T47D (cell line): ENCODE measurements at places on chromosomes 6 and 20.
A peak's percentile ranks its signal among the peaks of the same experiment; 100 is the strongest.

DNA sequence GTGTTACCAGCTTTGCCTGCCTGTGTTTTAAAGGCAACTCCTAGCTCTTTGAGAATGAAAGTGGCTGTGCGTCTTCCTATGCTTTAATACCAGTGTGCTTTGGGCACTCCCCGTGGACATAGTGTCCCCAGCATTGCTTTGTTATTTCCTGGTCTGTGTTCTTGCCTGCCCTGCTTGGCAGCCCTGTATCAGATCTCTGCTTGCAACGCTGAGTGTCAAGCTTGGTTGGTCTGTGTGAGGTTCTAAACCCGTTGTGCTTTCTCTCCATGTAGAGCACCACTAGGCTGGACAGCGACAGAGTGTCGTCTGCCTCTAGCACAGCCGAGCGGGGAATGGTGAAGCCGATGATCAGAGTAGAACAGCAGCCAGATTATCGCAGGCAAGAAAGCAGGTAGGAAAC lies 80.2 kb downstream of the AFDN start:
- peak; percentile 16 for DNase-seq

GRCh38 chr6:14912226-14912625 lies 333.6 kb upstream of the JARID2 start:
- DNase-seq: no peak

DNA sequence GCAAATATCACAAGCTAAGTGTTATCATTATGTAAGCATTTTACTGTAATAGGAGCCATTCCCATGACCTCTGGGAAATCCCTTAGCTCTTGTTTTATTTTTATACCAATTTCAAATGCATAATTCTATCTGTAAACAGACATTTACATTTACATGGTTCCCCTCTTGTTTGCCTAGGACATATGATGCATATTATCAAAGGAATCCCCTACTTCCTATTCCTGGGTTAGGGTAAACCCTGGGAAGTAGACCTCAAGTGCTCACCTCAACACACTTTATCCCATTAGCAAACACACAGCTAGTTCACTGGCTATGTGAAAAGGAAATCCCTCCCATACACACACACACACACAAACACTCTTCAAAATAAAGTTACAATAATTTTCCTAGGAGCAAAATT lies 27.1 kb downstream of the PDE10A start:
- no peak for DNase-seq

DNA sequence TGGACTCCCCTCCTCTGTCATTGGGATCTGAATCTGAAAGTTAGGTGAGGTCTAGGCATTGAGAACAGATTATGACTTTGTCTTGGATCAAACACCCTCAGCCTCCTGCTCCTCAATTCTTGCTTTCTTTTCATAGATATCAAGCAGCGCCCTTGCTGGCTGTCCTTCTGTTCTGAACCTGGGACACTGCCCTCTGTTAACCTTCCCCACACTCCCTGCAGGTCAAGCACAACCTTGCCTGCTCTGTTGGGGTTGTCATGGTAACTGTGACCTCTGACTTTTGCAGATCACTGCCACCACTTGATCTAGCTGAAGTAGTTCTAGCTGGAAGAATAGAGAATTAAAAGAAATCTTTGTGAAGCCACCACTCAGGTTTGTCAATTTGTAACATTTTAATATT lies 16.4 kb upstream of the MICA start:
- DNase-seq: no peak

DNA sequence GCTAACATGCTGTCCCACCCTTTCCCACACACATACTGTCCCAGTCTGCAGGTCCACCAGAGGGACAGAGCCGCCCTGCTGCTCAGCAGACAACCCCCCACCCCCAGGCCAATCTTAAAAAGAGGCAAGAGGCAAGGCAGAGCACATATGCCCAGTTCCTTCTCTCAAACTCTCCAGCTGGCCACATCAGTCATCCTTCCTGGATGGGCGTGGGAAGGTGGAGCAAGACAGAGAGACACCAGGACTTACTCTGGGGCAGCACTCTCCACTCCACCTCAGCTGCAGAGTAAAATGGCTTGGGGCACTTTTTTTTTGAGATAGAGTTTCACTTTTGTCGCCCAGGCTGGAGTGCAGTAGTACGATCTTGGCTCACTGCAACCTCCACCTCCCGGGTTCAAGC lies 10.8 kb downstream of the MOCS3 start:
- DNase-seq: no peak

- DNase-seq: no peak
Measured at GRCh38 chr6:20870021-20870420, 335.8 kb downstream of the CDKAL1 start.

GRCh38 chr6:134170844-134171243 lies 118.4 kb upstream of the SLC2A12 start:
- no peak for DNase-seq

DNA sequence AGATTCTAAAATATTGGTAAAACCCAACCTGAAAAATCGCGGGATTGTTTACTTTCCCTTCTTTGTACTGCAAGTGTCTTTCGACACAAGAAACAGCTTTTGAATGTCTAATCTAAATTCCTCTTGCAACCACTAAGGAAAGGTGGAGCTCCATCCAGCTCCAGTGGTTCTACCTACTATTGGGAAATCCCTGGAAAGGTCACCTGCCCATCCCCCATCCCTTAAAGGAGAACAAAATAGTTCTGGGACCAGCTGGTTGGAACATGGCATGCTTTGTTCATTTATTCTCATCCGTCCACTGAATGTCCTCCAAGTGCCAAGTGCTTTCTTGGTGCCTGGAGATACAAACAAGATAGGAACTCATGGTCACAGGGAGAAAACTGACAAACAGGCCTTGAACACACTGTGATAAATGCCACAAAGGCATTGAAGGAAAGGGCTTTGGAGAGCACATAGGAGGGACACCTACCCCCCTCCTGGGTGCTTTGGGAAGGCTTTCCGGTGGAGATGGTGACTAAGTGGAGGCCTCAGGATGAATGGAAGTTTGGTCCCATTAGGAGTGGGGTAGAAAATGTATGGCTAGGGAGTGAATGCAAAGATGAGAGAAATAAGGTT lies 2.3 kb upstream of the CITED2 start:
- DNase-seq: peak; percentile 16

DNA sequence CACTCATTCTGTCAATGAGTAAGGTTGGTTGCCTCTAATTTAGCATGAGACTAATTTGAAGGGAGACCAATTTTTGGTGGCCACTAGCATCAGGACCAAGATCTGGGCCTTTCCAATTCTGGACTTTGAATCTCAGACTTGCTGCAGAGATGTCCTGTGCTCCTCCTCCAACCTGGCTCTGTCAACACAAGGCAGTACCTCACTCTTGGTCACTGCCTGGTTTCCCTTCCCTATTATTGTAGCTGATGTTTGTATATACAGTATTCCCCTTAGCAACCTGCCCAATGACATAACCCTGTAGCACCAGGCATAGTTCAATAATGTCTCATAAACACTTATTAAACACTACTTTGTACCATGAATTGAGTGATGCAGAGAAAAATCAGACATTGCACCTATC lies 50.4 kb downstream of the UNC5CL start:
- no peak for DNase-seq

DNA sequence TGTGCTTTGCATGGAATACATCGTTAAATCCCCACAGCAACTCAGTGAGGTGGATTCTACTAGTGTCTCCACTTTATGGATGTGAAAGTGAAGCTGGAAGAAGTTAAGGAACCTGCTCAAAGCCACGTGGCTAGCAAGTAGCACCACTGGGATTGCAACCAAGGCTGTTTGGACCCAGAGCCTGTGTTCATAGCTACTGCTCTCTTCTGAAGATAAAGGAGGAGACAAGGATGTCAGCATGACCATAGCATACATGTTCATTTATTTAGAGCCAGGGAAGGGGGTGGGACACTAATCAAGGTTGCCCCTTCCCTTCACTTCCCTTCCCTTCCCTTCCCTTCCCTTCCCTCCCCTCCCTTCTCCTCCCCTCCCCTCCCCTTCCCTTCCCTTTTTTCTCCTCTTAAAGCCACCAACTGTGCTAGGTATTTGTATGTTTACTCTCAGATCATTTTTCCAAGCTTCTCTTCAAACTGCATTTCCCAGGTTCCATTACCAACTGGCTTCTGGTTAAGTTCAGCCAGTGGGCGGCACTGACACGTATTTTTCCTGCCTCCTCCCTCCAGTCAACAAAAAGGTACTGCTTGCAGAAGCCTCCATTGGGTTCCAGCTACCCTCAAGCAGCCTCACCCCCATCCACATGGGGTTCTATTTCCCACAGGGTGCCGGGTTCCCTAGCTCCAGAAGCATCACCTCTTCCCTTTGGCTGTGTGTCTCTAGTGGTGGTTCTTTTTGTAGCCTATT lies 134.9 kb downstream of the BCAS1 start:
- DNase-seq: no peak

DNA sequence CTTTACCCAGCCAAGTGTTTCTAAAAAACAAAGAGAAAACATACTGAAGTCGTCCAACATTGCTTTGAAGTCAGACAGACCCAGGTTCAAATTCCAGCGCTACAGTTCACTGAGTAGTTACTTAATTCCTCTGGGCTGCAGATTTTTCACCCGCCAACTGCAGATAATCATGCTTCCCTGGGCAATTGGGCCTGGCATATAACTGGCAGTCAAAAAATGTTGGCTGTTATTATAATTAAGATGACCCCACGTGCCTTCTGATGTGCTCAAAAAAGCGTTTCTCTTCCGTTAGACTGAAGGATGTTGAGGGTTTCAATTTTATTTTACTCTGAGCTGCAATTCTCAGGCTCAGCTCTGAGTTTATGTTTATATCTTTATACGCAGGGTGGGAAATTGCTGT lies 156.1 kb upstream of the CITED2 start:
- no peak for DNase-seq

GRCh38 chr6:167270499-167271311 lies 20.4 kb upstream of the UNC93A start:
- no peak for DNase-seq

DNA sequence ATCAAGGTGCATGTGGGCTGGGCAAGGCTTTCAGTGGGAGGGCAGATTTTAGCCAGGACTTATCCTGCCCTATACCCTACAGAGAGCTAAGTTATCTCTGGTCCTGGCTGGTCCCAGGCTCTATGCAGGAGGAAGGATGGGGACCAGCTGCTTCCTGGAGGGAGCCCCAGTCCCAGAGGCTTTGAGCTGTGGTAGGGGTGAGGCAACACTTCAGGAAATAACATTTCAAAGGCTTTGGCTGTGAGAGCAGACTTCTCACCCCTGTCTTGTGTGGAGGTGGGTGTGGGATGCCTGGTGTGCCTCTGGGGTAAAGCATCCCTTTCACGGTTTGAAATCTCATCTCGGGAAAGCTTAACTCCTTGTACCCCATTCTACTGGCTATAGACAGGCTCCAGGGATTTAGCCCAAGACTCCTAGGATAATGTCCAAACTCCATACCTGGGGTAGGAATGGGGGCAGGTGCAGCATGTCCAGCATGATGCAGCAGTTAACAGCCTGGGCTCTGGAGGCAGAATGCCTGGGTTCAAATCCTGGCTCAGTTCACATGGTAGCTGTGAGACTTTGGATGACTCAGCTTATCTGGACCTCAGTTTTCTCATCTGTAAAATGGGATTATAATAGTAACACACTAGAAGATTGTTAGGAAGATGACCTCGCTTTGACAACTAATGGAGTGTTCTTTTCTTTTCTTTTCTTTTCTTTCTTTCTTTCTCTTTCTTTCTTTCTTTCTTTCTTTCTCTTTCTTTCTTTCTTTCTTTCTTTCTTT lies 27.5 kb upstream of the SIRPA start:
- DNase-seq: no peak

GRCh38 chr6:6701864-6702263 lies 113.3 kb downstream of the LY86 start:
- peak; percentile 42 for DNase-seq

GRCh38 chr20:49692941-49693340 lies 20.7 kb downstream of the B4GALT5 start:
- no peak for DNase-seq

- no peak for DNase-seq
Measured at GRCh38 chr6:29563435-29563965, 4.0 kb upstream of the UBD start.

DNA sequence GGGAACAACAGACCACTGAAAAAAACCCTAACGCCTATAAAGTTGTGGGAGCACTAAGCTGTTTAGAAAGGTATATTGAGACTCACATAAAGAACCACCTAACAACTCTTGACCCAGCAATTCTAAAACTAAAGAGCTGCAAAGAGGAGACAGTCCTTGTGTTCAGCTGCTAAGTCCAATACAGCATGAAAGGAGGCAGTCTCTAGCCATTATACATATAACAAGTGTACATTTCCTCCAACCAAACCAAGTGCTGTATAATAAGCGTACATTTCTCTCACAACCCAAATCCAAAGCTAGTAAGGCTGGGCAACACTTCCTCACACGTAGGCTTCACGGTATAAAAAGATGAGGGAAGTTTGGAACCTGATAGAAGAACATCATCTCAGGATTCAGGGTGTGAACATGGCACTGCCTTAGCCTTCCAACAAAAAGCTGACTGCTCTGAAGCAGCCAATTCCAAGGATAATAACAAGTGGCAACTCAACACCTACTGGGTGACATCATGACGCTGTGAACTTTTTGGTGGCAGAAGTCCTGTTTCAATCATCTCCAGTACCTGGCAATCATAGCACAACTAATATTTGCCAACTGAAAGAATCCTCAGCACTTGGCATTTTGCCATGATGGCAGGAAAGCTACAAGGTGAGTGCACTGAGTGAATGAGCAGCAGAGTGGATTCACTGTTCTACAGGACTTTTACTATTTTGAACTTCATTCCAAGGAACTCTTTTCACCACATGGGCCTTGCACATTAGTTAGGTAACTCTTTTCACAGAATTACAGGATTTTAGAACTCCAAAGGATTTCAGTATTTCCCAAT lies 16.6 kb downstream of the TBC1D20 start:
- DNase-seq: no peak

- peak; percentile 68 for DNase-seq
Measured at GRCh38 chr20:49028684-49029083, 17.4 kb upstream of the CSE1L start.

- DNase-seq: no peak
Measured at GRCh38 chr6:38182426-38182825, 362.9 kb downstream of the ZFAND3 start.

DNA sequence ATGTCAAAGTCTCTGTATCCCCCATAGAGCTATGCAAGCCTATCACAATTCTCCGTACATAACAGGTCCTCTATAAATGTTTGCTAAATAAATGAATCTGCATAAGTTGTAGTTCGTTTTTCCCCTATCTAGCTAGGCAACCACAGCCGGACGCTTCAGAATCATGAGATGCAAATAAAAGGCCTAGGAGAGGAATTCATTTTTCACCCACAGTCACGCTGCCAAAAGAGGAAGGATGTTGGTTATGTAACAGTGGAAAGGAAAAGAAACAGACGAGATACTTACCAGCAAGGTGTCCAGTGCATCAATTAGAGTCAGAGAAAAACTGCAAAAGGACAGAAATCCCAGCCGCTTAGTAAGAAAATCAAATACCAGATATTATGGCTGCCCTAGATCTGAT lies 2.4 kb downstream of the EDEM2 start:
- no peak for DNase-seq
